ENCODE measurements at places on chromosomes 11 and 22.

GRCh38 chr11:38191101-38191500 lies 1593.1 kb upstream of the RAG2 start:
- DNase-seq, result peak; percentile 63

- no peak for DNase-seq
Observed at GRCh38 chr11:61571337-61571736, 9.5 kb downstream of the SYT7 start.

DNA sequence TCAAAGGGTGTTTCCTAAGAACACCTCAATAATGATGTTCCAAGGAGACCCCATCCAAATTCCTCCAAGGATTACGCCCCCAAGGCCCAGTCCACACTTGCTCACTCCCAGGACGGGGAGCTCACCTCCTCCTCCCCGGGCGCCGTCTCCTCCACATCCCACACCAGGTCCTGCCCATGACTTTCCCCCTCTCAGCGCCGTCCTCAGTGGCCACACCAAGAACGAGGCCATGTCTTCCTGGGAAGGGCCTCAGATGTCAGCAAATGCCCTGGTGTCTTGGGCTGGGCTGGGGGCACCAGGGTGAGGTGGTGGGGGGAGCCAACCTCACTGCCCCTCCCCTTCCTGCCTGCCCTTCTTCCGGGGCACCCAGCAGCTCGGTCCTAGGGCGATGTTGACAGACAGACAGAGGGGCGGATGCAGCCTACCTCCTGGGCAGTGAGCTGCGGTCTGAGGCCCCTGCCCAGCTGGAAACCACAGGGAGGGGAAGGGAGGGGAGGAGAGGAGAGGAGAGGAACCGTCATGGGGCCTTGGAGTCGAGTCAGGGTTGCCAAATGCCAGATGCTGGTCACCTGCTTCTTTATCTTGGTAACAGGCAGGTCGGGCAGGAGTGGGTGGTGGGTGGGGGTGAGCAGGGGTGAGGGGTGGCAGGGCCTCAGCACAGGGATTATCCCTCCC lies at the start of the genes C11orf21 and TSPAN32:
Gene C11orf21, minus strand, starts transcription at position 288 of the 675 bp plus-strand sequence. Its CDS starts 110 bp downstream, at position 178.
Gene TSPAN32, plus strand, starts transcription at position 383 of the 675 bp plus-strand sequence. Its CDS starts 137 bp downstream, at position 520.
- DNase-seq, result no peak

DNA sequence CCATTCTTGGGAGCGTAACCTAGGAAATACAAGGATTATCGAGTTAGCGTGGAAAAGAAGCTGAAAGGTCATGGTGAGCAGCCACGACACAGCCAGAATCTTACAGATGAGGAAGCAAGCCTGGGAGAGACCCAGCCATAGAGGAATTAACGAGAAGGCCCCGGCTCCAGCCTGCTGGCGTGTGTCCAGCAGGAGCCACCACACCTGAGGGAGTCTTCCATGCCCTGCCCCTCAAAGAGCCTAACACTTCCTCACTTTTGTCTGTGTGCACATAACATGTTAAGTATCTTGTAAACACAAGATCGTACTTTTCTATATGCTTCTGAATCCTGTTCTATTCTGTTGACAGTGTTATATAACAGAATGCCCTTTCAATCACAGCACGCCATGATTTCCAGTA lies 18.1 kb downstream of the CECR2 start:
- DNase-seq, result no peak

GRCh38 chr22:36929621-36930020 lies 16.2 kb downstream of the CSF2RB start:
- no peak for DNase-seq

GRCh38 chr22:47047321-47048122 lies 285.1 kb downstream of the TBC1D22A start:
- no peak for DNase-seq

DNA sequence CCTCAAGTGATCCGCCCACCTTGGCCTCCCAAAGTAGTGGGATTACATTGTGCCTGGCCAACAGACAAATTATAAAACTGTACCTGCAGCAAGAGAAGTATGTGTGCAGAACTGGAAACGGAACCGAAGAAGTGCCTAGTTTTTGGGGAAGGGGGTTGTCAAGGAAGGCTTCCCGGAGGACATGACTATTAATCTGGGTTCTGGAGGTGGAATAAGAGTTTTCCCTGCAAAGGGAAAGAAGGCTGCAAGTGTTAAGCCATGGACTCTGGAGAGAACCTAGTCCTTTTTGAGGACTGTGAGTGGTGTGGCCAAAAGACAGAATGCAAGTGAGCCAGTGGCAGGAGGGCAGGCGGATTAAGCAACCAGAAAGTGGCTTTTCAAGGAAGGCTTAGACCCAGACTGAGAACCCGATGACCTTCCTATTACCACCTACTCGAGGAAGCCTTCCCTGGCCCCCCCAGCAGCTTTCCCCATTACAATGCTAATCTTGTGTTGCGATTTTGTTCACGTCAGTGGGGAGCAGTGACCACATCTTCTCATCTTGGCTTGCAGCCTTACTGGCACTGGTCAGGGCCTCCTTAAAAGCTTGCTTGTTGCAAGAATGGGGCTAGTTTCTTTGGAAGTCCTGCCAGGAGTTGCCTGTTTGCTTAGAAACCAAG lies 5.7 kb upstream of the SEPTIN3 start:
- DNase-seq, result peak; percentile 90

DNA sequence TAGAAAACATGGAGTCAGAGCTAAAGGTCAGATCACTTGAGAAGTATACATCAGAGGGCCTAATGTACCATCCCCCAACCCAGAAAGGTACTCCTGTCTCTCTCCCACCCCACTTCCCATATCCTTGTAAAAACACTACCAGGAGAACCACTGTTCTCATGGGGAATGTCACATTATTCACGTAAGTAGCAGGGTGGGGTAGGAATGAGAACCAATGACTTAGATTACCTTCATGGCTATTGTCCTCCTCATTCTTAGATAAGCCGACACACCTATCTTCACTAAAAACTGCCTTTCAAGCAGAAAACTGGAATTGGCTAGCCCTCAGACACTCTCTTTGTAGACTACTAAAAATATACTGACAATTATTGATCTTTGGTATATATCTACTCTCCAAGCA lies 63.6 kb downstream of the CEP57 start:
- no peak for DNase-seq

GRCh38 chr22:27876684-27877083 lies 42.4 kb downstream of the PITPNB start:
- peak; percentile 96 for DNase-seq

- DNase-seq, result no peak
Observed at GRCh38 chr11:5265832-5266231, 3.9 kb downstream of the HBE1 start.

DNA sequence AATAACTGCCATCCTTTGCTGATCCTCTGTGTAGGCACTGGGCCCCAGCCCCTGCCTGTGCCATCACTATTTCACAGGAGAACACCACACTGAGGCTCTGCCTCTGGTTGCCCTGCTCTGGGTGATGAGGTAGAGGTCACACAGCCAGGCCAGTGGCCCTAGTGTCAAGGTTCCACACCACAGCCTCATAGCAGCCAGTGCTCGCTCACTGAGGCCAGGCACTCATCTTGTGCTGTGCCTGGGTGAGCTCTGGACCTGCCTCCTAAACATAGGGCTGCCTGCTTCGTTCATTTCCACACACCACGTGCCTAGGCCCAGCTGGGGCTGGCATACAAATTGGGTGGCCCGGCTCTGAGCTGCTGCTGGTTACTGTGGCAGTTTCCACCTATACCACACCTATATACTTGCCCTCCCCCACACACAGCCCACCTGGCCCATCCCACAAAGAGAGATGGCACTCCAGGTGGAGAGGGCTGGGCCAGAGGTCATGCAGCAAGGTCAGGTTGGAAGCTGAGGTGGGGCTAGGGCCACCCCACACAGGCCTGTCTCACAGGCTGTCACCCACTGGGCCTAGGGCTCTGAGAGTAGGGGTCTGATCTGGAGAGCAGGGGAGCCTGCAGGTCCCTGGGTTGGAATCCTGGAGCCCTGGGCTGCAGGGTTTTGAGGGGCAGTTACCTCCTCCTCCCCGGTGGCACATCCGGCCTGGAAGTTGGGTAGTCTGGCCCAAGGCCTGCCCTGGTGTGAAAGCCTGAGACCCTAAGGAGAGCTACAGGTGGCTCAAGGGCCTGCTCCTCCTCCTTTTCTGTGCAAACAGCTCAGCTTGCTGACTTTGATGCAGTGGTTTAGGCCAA lies 11.2 kb downstream of the KCNQ1OT1 start:
- DNase-seq, result no peak

DNA sequence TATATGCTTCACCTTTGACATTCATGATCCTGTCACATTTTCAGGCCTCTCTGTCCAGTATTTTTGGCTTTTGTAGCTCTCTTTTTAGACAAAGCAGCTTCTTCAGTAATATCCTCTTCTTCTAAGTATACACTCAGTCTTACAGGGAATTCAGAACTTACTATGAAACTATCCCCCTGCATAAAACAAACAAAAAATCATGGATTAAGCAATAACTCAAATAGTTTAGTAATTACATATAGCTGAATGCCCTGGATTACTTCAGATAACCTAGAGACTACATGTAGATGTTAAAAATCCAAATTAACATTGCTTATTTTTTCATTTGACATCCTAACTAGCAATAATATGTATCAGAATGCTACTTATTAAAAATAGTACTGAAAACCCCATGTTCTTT lies 5.2 kb downstream of the TAF1D start:
- DNase-seq, result no peak

GRCh38 chr11:103736315-103737036 lies 300.0 kb upstream of the DDI1 start:
- DNase-seq, result peak; percentile 45

DNA sequence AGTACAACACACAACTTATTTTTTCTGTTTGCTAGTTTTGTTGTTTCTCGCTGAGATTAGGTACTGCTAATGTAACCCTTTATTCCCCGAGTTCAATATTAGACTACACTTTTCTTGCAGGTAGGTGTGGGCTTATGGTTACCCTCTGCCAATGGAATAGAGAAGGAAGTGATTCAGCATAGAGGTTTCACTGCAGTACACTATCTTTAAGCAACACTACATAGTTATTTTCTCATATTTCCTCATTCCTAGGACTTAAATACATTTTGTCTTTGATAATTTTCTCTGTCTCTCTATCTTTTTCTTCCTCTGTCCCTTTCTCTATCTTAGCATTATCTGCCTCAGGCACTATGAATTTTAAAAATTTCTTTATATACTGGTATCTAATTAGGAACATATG lies 791.0 kb downstream of the FAM181B start:
- DNase-seq, result no peak

GRCh38 chr11:26329206-26329605 lies 2.7 kb upstream of the ANO3 start:
- DNase-seq, result peak; percentile 31

DNA sequence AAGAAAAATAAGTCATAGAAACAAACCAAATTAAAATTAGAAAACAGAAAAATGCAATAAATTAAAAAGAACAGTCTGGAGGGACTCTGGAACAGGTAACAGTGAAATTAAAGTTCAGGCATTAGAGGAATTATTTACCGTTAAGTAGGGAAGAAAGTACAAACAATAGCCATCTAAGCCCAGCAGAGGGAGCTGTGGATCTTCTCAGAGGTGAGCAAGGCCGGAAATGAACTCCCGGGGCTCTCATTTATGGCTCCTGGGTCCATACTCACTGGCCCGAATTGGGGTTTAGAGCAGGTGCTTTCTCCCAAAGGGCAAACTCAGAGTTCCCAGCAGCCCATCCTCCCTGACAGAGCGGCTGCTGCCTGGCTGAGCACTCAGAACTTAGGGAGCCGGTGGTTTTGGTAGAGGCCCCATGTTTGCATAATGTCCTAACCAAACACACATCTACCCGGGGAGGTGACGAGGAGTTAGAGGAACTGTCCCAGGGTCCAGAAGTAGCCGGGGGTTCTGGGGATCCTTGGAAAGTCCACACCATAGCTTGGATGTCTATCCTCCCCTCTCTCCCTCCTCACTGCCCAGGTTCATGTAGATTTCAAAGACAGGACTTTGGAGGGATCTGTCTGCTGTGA lies 87.8 kb upstream of the VPREB1 start:
- peak; percentile 68 for DNase-seq

DNA sequence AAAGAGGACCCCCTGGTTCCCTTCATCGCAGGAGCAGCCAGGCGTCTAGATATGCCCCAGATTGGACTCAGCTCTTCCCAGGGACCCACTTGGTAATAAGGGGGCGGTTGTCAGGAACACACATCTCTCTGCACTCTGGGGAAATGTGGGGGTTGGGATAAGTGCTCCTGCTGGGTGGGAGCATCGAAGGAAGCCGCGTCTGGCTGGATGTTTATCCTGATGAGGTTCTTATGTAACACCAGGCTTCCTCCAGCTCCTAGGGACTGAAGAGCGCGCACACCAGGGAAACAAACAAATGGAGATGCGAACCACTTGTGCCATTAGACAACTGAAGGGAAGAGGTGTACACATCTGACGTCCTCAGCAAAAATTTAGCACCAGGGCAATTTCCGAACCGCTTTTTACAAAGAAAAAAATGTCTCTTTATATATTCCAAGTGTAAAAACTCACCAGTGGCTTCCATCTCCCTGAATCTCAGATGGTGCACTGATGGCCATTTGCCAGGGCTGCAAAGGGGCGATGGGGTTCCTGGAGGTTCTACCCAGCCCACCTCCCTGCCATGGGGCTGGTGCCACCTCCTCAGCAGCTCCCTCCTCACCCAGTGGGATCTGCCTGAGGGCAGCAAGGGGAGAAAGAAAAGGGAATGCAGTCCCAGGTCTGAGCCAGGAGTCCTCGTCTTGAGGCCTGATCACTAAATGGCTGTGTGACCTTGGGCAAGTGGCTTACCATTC lies 89.4 kb downstream of the PKNOX2 start:
- no peak for DNase-seq

DNA sequence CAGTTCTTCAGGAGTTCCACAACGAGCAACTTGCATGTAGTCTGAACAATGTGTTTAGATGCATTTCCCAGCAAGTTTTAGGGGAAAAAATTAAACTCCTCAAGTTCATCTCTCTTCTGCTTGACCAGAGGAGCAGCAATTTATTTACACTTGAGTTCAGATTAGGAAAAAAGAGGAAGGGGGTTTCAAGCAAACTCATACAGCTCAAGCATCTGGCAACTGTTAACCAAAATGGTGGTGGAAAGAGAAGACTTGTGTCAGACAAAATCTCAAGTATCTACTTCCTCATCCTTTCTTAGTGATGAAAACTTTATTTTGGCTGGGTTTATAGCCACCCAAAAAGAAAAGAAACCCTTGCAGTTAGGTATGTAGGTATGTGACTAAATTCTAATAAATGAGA lies 29.1 kb upstream of the PICALM start:
- no peak for DNase-seq

GRCh38 chr11:100484948-100485347 lies 202.1 kb upstream of the ARHGAP42 start:
- DNase-seq, result no peak

- DNase-seq, result no peak
Observed at GRCh38 chr11:16596231-16596630, 142.2 kb upstream of the C11orf58 start.

GRCh38 chr11:27234043-27234668 lies 128.9 kb downstream of the CCDC34 start:
- DNase-seq, result no peak

GRCh38 chr11:119615003-119615881 lies 113.8 kb downstream of the NECTIN1 start:
- no peak for DNase-seq

- no peak for DNase-seq
Observed at GRCh38 chr22:46575911-46576555, 38.6 kb upstream of the CELSR1 start.

GRCh38 chr11:46491661-46492330 lies 100.2 kb upstream of the CHRM4 start:
- DNase-seq, result no peak

- DNase-seq, result no peak
Observed at GRCh38 chr11:124707829-124708228, 31.9 kb upstream of the NRGN start.

- no peak for DNase-seq
Observed at GRCh38 chr22:50207383-50208140, 6.8 kb downstream of the SELENOO start.
